ENCODE measurements at places on chromosomes 4 and X.
A peak's percentile ranks its signal among the peaks of the same experiment; 100 is the strongest.

DNA sequence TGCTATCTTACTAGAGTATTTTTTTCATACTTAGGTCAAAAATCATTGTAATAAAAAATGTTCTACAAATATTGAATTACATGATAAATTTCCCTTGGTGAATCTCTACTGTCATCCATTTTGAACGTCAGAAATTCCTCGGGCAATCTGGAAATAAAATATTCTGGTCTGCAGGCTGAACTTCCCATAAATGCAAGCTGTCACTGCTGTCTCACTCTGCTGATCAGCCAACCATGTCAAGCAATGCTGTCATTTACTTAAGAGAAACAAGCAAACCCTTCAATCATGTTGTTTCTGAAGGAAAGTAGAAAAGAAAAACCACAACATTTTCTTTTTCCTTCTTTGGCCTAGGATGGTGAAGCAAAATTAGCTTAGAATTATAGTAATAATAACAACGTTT, 514.2 kb upstream of the GALNT7 start:
- DNase-seq = no peak

DNA sequence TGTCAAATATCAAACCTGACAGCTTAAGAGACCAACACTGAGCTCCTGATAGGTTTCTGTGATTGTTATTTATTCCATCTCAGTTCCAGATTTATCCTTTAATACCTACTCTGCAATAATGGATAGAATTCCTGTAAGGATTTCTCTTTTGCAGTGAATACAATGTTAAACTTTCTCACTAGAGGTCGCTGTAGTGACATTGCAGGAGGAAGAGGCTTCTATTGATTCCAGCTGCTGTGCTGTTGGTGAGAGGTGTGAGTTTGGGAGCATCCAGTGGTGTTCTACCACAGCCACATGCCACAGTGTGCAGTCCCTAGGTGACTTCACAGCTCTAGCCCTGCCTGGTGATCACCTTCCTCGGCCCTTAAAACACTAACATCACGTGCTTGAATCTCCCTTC, 34.6 kb upstream of the DCAF8L2 start:
- no peak for DNase-seq

DNA sequence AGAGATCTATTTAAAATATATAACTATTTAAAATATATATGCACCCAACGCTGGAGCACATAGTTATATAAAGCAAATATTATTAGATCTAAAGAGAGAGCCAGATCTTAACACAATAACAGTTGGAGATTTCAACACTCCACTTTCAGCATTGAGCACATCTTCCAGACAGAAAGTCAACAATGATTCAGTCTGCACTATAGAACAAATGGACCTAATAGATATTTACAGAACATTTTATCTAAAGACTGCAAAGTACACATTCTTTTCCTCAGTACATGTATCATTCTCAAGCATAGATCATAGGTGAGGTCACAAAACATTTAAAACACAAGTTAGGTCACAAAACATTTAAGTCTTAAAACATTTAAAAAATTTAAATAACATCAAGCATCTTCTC, 36.4 kb downstream of the NLRP2B start:
- DNase-seq = no peak

DNA sequence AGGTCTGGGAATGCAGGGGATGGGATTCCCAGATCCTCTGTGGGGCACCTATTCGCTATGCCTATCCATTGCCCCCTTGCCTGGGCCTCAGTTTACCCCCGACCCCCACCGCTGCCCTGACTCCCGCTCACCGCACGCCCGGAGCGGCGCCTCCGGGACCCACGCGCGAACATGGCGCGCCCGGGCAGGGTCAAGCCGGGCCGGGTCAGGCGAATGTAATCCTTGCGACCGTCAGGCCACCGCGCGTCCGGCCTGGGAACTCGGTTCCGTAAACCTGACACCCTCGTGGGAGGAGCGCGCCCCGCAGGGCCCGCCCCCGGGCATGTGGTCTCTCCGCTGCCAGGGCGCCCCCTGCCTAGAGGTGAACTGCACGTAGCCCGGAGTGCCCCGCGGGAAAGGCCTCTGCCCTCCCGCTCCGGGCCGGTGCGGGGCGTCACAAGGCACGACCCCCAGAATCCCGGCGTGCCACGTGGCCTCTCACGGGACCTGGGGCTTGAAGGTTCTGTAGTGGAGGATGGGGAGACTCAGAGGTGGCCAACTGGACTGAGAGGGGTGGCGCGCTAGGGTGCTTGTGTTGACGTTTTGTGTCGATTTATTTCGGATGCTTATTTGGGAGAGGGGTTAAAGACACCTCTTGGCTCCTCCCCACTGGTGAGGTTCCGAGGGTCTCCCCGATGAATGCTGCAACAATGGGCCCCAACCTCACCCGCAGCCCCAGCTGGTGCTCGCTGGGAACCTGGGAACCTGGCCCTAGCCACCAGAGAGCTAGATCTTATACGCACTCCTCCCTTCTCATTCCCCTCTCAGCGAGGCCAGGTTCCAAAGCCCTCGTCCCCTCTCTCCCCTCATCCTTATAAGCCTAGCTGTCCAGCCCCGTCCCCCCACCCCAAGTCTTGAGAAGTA, at the start of gene PRICKLE3:
Gene PRICKLE3 (minus strand): TSS at position 249 of the 903 bp plus-strand sequence. CDS start 76 bp downstream, at position 173.
- peak; percentile 58 for DNase-seq

- no peak for DNase-seq
Observed at GRCh38 chr4:175326796-175327195, 408.6 kb downstream of the ADAM29 start.

GRCh38 chr4:107034996-107035818, 906 bp downstream of the DKK2 start:
- no peak for DNase-seq

DNA sequence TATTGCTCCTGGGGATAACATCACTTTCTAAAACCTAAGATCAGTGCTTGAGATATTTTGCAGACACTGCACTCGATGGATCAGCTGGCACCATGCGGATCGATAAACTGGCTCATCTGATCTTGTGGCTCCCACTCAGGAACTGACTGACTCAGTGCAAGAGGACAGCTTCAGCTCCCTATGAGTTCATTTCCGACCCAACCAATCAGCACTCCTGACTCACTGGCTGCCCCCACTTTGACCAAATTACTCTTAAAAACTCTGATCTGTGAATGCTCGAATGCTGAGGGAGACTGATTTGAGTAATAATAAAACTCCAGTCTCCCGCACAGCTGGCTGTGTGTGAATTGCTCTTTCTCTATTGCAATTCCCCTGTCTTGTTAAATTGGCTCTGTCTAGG, 110.1 kb downstream of the ANAPC4 start:
- no peak for DNase-seq

DNA sequence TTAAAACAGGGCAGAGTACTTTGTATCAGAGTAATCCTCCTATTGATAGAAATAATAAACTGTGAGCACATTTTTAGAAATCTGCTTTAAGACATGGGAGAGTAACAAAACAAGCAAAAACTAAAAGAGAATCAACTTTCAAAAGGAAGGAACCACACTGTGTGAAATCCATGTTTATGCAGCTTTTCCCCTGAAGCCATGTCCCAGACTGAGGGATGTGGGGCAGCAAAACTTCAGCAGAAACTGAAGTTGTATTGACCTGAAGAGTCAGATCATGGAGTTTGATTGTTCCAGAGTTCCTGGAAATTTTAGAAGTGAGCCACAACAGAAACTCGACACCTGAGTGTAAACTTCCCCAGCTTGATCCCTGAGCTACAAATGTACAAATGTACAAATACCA, 53.2 kb downstream of the COMMD8 start:
- no peak for DNase-seq

GRCh38 chr4:157115613-157116335, 39.8 kb downstream of the GLRB start:
- no peak for DNase-seq

GRCh38 chr4:87192145-87192919, 28.1 kb downstream of the KLHL8 start:
- no peak for DNase-seq

DNA sequence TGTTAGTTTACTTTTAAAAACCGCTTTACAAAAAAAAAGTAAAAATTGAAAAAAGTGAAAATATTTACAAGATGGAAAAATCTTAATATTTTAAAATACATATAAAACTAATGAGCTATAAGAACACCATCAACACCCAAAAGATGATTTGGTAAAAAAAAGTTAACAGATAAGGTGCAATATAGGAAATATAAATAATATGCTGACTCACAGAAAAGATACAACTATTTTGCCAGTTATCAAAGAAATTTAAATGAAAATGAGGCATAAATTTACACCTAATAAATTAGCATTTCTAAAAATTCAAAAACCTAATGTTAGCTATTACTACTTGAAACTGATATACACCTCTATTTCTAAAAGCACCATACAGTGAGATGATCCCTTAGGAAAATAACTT, 54.5 kb downstream of the BRWD3 start:
- DNase-seq = no peak

GRCh38 chrX:18873189-18873791, 110.6 kb downstream of the PHKA2 start:
- no peak for DNase-seq

DNA sequence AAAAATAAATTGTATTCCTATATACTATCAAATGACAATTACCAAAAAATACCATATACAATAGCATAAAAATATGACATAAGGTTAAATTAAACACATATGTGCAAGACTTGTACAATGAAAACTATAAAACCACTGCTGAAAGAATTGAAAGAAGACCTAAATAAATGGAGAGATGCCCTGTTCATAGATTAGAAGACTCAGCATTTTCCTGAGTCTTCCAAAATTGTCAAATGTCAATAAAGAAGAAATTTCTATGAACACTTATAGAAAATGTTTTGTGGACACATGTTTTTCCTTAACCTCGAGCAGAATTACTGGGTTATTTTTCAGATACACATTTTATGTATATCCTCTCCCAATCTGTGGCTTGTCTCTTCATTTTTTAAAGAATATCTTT, 103.1 kb upstream of the DCLK2 start:
- no peak for DNase-seq

DNA sequence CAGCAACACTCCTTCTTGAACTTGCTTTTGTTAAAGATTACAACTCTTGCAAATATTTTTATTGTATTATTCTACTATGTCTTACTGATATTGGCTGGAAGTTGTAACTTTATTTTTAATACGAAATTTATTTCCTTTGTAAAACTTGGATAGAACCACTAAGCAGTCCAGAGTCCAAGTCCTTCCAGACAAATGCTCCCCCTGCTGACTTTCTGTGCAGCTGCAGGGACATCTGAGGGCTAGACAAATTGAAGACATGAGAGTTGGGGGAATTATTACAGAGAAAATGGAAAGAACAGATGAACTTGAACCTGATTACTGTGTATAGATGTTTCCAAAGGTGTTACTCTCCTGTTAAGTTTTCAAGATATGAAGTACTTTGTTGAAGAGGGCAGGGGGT, 238.8 kb downstream of the GRIA3 start:
- DNase-seq = no peak

- DNase-seq = no peak
Observed at GRCh38 chrX:13223868-13224567, 95.8 kb downstream of the ATXN3L start.

- no peak for DNase-seq
Observed at GRCh38 chr4:107689912-107690587, 30.0 kb downstream of the PAPSS1 start.

GRCh38 chr4:144647095-144647561, 1.2 kb downstream of the HHIP start:
- no peak for DNase-seq

DNA sequence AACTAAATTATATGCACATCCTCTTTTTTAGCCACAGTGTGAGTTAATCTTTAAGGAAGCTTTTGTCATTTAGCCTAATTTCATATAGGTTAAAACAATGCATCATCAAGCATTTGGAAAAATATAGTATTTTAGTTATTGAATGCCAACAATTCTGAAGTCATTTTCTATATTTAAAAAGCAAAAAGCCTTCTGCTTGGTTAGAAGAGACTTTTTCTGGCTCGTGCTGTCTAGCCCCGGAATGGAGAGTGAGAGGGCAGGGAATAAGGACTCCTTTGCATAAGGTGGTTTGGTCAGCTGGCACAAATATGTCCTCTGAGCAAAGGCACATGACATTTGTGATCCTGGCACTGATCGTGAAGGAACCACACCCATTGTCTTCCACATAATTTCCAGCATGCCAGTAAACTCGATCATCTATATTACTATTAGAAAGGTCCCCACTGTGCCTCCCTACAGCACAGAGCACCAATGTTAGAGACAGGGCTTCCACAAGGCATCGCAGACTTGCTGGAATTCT, 393.7 kb upstream of the INTU start:
- no peak for DNase-seq
